Activated T-cell treated with anti-CD3 and anti-CD28 coated beads, Interleukin-2, amount 50 U/mL, for 4 hours (primary cell): ENCODE measurements at places on chromosomes 2 and 18.

- no peak for DNase-seq
Observed at GRCh38 chr2:36322108-36322507, 33.5 kb upstream of the CRIM1 start.

- DNase-seq: no peak
Observed at GRCh38 chr18:41938445-41938844, 16.6 kb upstream of the PIK3C3 start.

GRCh38 chr18:55794288-55795052, 206.5 kb upstream of the TCF4 start:
- no peak for DNase-seq

- DNase-seq: no peak
Observed at GRCh38 chr2:112916625-112917247, 5.8 kb downstream of the IL37 start.

DNA sequence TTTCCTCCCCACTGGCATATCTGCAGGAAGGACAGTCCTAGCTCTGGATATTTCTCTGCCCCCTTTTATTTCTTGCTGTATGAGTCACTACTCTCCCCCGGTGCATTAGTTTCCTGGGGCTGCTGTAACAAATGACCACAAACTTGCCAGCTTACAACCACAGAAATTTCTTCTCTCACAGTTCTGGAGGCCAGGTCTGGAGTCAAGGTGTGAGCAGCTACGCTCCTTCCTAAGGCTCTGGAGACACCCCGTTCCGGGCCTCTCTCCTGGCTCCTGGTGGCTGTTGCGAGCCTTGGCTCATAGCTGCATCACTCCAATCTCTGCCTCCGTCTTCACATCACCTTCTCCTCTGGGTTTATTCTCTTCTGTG, 34.1 kb downstream of the PTPRM start:
- DNase-seq: no peak

DNA sequence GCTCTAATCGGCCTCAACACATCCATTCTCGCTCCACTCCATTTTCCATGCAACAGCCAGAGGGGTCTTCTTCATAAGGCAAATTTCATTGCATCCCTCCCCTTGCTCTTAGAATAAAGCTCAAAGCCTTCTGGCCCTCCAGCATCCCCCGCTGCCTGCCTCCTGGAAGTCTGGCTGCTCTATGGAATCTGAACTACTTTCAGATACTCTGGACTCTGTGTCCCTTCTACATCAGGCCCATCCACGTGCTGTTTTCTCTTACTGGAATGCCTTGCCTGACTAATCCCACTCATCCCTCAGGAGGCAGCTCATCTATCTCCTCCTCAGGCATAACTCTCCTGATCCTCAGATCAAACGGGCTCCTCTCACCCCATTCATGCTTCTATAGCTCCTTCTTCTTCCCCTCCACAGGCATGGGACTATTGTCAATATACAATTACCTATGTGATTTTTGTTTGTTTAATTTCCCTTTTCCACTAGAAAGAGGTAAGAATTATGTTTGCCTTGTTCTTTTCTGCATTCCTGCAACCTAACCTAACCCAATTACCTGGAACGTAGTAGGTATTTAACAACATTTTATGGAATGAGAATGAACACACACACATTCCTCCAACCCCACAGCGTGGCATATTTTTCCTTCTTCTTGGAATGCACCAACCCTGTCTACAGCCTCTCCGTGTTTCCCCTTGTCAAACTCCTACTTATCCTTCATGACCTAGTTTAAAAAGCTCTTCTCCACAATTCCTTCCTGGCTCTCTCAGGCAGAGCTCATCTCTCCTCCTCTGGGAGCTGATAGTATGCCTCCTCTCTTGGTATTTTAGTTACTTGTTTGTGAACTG, 49.5 kb downstream of the LBH start:
- DNase-seq: no peak

DNA sequence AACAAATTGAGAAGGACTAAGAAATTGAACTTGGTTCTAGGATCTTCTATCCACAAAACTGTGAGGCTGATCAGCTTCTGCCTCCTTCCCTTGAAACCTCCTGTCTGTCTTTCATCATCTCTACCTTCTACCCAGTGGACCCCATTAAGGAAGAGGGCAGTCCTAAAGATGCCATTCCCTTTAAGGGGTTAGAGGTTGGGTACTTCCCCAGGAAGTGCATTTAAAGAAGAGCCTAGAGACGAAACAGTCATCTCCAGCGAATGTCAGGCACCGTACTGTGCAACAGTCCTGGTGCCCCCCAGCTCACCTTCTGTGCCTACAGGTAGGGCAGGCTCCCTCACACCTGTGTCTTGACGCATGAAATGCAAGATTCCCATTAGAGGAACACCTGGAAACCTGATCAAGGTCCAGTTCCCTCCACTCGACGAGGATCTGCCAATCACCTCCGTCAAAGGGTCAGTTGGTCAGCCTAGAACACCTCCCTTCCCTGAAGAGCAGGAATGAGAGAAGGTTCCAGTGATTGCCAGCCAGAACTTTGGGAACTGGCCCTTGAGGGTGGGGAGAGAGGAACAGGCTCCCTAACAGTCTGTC, 20.9 kb downstream of the LOXHD1 start:
- DNase-seq: no peak

GRCh38 chr18:79385326-79385707, 10.4 kb upstream of the NFATC1 start:
- no peak for DNase-seq

GRCh38 chr2:157223624-157224205, 33.8 kb upstream of the GALNT5 start:
- DNase-seq: no peak

DNA sequence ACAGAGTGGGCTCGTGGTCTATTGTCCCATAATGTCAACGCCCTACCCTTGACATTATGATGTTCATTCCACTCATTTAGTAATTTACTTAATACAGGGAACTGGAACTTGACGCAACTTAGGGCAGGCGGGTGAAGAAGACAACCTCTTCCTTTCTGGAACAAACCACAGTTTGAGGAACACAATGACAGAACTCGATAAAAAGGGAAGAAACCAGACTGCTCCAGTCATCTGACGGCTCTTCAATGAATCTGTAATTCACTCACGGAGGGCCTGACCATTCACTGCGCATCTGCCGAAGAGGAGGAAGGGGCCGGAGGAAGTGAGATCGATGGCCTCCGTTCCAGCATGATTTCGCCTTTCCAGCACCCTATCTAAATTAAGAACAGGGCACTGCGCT, 83.2 kb downstream of the BCL2 start:
- DNase-seq: no peak

- no peak for DNase-seq
Observed at GRCh38 chr2:118699447-118700175, 147.8 kb downstream of the EN1 start.

GRCh38 chr2:28392297-28393113, at the start of gene FOSL2:
FOSL2 (plus strand) TSS chr2:28392858; CDS start chr2:28393721, 863 bp downstream.
- peak; percentile 91 for DNase-seq

DNA sequence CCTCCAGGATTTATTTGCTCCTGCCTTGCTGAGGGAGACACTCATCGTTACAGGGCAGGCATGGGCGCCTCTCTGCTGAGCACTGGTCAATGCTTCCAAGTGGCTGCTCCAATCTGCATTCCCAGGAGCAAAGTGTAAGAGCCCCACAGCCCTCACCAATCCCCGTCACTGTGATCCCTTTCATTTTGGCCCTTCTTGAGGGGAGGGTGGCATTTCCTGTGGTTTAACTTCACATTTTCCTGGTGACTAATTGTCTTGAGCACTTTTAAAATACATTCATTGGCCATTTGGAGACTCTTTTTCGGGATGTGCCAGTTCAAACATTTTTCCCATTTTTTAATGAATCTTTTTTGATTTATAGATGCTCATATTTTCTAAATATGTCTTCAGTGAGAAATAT, 33.0 kb downstream of the TPO start:
- no peak for DNase-seq

DNA sequence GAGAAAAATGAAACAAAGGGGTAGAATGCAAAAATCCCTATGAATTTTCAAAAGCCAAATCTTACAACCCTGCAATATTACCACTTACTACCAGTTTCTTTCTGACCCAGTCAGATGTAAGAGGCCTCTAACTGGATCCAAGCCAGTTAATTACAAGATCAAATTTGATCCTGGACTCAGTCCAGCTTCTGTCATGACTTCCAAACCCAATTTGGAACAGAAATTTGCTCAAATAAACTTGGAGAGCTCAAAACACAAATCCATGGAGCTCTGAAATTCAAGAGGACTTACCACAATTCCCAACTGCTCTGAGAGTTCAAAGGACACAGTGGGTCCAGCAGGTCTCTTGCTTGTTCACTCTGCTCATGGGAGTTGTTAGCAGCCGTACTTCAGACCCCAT, 1271.7 kb upstream of the SLC39A10 start:
- DNase-seq: no peak

DNA sequence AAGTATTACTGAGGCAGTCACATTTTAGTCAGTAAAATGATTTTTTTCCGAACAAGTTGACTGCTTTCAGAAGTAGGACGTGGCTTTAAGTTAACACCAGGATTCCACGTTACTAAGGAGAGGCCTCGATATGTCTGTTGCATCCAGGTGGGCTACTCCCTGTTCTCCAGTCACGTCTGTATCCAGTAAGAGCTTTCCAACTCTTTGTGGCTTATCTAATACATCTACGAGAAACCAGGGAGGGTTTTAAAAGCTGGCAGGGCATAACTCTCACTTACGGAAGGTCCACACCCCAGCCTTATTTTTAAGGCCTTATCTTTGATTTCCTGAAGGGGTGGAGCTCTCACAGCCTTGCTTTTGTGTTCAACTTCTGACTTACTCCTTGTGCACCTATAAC, 99.2 kb downstream of the SLC8A1 start:
- no peak for DNase-seq

GRCh38 chr2:72146347-72147302, 1.0 kb downstream of the CYP26B1 start:
- peak; percentile 2 for DNase-seq

GRCh38 chr2:172072303-172072702, 13.0 kb upstream of the DLX1 start:
- no peak for DNase-seq

GRCh38 chr2:74756356-74756890, 77.5 kb upstream of the HK2 start:
- DNase-seq: no peak

- no peak for DNase-seq
Observed at GRCh38 chr2:60365556-60365955, 187.9 kb downstream of the BCL11A start.

GRCh38 chr2:130915595-130916437, 79.1 kb downstream of the ARHGEF4 start:
- no peak for DNase-seq

DNA sequence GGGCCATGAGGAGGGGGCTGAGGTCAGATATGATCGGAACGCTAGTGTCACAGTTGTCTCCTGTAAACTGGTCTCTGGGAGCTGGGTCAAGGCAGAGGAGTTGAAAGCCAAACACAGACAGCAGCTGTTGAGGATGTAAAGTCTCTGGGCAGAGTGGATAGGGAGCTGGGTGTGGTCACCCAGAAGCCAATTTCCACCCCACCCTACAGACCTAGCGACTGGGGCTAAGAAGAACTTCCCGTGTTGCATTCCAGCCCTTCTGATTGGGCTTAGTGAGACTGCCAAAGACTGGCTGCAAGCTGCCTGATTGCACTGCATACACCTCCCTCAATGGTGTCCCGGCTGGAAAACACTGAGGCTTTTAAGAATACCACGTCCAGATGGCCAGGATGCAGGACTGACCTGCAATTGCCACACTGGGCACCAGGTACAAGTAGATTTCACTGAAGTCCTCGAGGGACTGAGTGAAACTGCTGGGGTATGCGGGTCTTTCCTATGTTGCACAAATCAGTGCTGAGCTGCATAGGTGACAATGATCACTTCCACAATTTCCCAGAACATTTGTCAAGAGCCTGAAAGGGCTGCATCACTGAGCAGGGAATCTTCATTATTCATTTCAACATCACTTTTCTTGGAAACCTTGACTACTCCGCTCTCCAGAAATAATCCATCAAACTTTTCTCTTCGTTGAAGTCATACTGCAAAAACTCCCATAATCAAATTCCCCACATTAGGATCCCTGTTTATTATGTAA, 43.1 kb upstream of the EML4 start:
- DNase-seq: no peak

GRCh38 chr18:59079264-59079663, 60.4 kb upstream of the SEC11C start:
- no peak for DNase-seq

DNA sequence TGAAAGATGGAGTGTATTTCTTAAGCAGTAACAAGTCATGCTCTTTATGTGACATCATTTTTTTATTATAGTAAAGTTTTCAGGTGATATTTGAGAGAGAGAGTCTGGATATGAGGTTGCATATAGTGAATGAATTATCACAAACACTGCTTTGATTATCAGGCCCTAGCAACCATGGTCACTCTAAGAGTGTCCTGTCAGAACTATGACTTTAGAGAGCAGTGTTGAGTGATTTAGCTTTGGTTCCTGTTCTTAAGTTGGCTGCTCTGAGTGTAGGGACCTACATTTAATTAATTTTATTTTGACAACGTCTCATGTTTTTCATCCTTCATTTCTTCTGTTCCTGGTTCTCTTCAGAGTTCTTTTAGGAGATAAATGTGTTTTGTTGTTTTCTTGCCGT, 275.5 kb downstream of the KCNJ3 start:
- DNase-seq: no peak

GRCh38 chr2:47345590-47345924, 57.4 kb upstream of the MSH2 start:
- no peak for DNase-seq

- DNase-seq: no peak
Observed at GRCh38 chr2:130762910-130763385, 7.6 kb downstream of the AMER3 start.

DNA sequence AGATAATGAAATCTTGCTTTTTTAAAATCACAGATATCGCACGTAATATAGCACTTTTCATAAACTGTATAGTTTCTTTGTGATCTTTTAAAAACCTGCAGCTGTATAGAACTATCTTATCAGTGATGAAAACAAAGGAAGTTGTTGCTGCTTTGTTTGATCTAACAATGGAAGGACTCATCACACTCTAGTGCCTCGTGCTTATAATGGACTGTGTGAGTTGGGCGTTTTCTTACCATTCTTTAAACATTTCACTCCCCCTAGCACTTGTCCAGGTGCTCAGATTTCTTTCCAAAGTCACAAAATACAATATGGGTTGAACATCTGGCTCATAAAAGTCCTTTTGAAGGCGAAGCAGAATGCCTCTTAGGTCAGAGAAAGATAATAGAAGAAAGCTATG, 94.8 kb upstream of the SPATS2L start:
- no peak for DNase-seq

DNA sequence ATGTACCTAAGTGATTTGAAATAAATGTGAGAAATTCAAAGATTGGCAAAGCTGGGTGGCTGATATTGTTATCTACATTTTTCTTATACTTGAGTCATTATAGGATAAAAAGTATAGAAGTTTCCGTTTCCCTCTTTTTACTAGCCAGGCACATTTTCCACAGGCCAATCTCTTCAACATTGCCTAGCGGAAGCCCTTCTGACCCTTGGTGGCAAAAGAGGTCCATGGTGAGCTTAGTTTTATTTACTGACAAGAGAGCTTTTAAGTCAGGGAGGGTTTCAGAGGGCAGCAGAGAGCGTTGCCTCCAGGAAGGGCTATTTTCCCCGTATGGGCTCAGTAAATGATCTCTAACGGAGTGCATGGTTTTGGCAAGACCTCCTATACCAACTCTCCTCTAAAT, 15.1 kb upstream of the RHOB start:
- DNase-seq: no peak

- DNase-seq: no peak
Observed at GRCh38 chr2:84121-84520, 37.8 kb upstream of the FAM110C start.

GRCh38 chr2:224837558-224837957, 121.4 kb upstream of the CCDC195 start:
- no peak for DNase-seq

GRCh38 chr2:70569559-70569958, 15.9 kb upstream of the TGFA start:
- DNase-seq: no peak

- DNase-seq: no peak
Observed at GRCh38 chr18:62128157-62128556, 58.7 kb downstream of the PIGN start.
